NCI-H345 (cell line): ENCODE measurements at places on chromosomes 13 and 19.

- no peak for DNase-seq
Observed at GRCh38 chr19:39709026-39709872, 5.0 kb downstream of the LGALS14 start.

- DNase-seq, result peak; percentile 39
Observed at GRCh38 chr19:18418483-18419194, 559 bp upstream of the SSBP4 start.

DNA sequence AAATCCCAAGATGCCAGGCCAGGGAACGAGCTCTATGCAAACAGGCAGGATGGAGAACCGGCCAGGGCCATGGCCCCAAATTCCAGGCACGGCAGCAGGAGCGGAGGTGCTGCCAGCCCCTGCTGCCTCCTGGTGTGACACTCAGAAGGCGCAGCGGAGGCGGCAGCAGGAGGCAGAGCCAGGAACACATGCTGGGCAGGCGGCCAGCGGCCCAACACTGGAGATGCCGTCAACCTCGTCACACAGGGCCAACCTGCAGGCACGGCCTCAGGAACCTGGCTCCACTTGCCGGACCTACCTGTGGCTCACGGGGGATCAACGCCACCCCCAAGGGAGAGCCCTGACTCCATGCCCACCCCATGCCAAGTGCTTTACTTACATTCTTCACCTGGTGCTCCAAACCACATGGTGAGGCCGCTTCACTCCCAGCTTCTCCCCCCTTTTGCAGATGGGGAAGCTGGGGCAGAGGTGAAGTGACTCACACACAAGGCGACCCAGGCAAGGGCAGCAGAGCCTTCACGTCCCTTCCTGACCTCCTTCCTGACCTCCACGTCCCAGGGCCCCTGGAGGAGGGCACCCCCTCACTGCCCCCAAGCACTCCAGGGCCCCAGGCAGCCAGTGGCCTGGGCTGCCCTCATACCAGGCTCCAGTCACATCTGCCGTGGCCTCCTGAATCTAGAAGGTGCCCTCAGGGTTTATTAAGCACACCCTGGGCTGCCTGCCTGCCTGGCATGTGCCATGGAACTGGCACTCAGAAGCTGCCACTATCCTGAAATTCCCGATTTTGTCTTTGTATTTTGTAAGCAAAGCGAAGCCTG is 43.5 kb downstream of the GGACT start:
- DNase-seq, result no peak

DNA sequence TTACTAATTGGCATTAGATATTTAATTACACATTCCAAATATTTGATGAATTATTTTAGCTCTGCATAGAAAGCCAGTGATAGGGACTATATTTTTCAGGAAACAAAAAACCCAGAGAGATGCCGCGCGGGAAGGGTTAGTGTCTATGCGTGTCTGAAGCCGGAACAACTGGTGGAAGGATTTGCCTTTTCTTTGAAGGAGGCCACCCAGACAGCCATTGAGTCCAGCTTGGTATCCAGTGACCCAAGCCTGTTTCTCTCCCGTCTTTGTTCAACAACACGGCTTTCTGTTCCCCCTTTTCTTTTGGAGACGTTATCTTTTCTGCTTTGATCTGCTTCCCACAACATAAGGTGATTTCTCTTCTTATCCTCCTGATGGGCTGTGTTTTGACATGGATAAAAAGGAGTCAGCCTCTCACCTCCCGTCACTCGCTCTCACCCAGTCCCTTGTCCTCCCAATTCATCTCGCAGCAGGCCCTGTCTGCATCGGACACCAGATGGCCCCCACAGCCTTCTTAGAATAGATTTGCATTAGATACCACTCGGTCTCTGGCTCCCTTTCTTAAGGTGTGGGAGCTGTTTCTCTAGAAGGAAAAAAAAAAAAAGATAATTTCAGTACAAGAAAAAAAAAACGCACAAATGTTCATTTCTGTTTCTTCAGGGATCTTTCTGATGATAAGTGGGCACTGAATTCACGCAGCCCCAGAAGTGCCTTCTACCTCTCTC is 361.8 kb downstream of the ZNF536 start:
- no peak for DNase-seq

GRCh38 chr19:56507446-56508289 is at the start of gene ZNF471:
TSS of gene ZNF471 (plus strand) at chr19:56507855. CDS start at chr19:56511572, 3,717 bp downstream.
- DNase-seq, result peak; percentile 96

GRCh38 chr19:31356587-31357314 is 7.5 kb upstream of the TSHZ3 start:
- DNase-seq, result no peak

DNA sequence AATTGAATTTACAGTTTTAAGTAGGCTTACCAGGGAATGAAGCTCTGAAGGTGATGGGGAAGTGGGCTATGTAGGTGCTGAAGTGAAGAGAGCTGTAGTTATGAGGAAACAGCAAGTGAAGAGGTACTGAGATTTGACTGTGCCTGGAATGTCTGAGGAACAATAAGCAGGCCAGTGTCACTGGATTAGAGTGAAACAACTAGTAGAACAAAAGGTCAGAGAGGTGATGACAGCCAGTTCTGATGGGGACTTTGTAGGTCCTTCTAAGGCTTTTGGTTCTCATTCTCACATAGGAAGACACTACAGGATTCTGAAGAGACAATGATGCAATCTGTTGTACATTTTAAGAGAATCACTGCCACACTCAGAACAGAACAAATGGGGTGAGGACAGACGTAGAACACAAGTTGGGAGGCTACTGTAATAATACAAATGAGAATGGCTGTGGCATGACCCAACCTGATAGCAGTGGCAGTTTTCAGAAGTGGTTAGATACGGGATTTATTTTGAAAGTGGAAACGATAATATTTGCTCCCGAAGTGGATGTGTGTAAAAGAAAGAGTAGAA is 130.8 kb downstream of the MYCBP2 start:
- DNase-seq, result no peak

DNA sequence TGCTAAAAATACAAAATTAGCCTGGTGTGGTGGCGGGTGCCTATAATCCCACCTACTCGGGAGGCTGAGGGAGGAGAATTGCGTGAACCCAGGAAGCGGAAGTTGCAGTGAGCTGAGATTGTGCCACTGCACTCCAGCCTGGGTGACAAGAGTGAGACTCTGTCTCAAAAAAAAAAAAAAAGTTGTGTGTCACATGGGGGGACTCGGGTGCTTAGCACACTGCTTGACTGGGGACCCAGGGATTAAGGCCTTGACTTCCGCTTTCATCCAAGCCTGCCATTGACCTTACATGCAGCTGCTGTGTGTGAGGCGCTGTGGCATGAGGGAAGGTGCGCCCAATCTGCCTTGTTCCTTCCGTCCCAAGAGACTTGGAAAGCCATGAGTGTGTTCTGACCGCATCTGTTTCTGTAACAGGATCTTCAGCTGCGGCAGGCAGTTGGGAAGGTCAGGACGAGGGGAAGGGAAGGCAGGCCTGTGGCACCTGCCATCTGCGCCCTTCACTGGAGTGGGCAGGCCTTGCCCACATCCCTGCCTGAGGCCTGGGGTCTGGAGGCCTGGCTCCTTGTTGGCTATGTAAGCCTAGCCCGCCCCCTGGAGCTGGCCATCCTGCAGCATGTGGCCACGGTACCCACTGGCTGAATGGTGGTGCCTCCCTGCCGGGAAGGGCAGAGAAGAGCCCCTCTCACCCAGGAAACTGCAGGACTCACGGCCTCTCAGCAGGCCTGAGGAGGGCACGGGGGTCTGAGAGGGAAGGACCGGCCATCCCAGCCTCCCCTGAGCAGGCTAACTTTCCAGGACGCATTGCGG is 23.0 kb downstream of the PPP1R37 start:
- no peak for DNase-seq

GRCh38 chr13:73625562-73626339 is 508.5 kb downstream of the KLF12 start:
- DNase-seq, result no peak

DNA sequence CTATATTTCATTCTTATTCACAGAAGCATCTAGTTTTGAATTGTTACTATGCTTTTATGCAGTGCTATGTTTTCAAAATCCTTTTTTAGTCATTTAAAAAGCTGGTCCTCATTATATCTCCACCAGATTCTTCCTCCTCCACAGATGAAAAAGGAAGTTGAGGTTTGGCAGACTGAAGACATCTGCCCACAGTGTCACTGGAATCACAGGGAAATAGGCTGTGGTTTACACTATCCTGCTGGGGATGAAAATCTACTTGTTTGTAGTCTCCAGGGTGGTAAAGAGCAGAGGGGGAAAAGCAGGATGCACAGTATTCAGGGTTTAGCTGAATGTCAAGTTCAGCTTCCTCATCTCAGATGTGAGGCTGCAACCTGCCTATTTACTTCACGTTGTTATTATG is 351.2 kb downstream of the DNAJC15 start:
- no peak for DNase-seq
